Coronary artery (tissue), 2 donors: ENCODE measurements at places on chromosomes 6 and 20.

DNA sequence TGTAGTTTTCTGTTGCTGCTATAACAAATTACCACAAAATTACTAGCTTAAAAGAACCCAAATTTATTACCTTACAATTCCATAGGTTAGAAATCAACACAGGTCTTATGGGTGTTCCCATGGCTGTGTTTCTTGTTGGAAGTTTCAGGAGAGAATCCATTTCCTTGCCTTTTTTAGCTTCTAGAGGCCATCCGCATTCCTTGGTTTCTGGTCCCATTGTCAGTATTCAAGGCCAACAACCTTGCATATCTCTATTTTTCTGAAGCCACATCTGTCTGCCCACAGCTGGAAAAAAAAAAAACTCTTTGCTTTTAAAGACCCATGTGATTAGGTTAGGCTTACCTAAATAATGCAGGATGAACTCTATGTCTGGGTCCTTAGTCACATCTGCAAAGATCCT, 129.7 kb upstream of the SAMD5 start:
- no peak for DNase-seq

- no peak for DNase-seq
Observed at GRCh38 chr20:34049897-34050695, 56.4 kb downstream of the RALY start.

DNA sequence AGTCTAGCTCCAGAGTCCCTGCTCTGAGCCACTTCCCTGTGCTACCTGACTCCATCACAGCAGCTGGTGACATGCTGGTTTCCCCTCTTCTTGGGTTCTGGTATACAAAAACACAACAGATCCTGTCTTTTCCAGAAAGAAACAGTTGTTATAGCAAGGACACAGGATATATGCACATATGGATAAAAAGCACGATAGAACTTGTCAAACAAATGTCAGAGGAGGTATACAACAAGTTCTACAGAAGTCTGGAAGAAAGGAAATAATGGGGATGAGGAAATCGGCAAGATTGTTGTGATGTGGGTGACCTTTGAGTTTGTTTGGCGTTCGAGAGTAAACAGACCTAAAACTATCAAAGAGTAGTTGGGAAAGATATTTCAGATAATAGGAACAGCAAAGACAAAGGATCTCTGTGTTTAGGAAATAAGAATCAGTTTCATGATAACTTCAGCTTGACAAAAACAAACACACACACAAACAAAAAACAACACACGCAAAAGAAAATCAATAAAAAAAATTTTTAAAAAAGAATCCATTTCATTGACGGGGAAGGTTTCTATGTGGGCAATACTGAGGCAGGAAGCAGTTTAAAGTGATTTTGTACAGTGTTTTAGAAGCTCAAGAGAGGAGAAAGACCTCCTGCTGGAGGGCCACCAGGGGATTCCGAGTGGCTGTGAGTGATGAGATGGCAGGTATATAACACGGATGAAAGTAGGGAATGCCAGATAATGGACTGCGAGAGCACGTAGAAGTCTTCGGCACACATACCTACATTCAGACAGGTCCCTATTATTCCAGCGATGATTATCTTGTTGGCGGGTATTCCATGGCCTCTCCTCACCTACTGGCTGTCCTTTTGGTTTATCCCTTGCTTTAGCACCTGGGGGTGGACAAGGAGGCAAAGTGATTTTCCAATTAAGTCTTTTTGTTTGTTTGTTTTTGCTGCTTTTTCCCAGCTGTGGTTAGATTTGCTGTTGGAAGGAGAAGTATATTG, 174.9 kb downstream of the HS3ST5 start:
- no peak for DNase-seq

GRCh38 chr6:40413239-40413638, 173.9 kb downstream of the LRFN2 start:
- DNase-seq, result no peak

GRCh38 chr6:148147463-148147830, 195.2 kb upstream of the SASH1 start:
- no peak for DNase-seq

- no peak for DNase-seq
Observed at GRCh38 chr6:3269281-3269975, 10.7 kb downstream of the PSMG4 start.

- DNase-seq, result no peak
Observed at GRCh38 chr20:57749131-57749690, 39.4 kb upstream of the PMEPA1 start.

- DNase-seq, result no peak
Observed at GRCh38 chr6:149963212-149963461, 606 bp upstream of the ULBP1 start.

- no peak for DNase-seq
Observed at GRCh38 chr6:12013307-12013719, 1.2 kb downstream of the HIVEP1 start.

DNA sequence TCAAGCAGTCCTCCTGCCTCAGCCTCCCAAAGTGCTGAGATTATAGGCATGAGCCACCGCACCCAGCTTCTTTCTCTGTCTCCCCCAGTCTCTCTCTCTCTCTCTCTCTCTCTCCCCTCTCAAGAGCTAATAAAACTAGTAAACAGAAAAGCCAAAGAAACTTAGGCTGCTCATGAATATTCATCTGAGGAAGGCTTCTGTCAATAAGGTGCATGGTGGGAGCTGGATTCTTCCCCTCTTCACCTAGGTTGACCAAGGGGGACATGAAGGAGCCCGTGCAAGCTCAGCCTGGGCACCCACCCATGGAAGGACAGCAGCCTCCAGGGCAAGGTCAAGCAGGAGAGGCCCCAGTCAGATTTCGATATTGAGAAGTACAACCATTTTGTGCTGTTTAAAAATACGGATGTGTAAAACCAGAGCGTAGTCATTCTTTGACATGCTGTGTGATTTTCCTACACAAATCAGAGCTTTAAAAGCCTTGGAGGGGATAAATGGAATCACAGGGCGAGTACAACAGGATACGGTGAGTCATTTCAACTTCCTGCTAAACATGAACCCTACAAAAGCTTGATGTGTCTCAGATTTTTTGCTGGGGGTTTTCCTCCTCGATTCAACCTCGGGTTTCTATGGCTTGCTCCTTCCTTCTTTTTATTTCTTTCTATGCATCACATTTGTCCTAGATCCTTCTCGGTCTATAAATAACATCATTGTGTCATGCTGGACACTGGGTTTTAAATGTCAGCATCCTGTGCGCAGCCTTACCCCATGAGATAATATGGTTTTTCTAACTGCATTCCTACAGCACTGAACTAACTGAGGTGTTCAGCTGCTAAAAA, 368.9 kb upstream of the JARID2 start:
- no peak for DNase-seq

- no peak for DNase-seq
Observed at GRCh38 chr6:160256445-160256844, 2.2 kb downstream of the SLC22A2 start.

GRCh38 chr20:38616457-38616856, 14.8 kb downstream of the ARHGAP40 start:
- DNase-seq, result no peak

- DNase-seq, result peak; percentile 77
Observed at GRCh38 chr6:4776493-4777393, 539 bp downstream of the CDYL start.

- DNase-seq, result no peak
Observed at GRCh38 chr20:57212534-57213276, 53.7 kb downstream of the BMP7 start.

DNA sequence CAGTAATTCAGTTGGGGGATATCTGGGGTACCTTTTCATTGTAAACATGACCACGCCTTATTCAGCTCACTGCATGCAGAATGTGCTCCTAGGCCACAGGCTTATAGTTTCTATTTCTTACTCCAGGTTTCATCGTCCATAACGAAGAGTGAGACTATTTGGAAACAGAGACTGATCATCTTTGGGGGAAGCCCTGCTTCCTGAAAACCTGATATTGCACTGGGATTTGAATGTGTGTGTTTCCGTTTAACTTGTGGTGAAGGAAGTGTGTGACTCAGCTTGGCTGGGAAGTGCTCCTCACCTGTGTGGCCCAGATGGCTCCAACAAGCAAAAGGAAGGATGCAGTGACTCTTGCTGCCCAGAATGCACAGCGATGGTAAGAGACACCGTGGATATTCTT, 19.6 kb upstream of the LTV1 start:
- DNase-seq, result no peak

DNA sequence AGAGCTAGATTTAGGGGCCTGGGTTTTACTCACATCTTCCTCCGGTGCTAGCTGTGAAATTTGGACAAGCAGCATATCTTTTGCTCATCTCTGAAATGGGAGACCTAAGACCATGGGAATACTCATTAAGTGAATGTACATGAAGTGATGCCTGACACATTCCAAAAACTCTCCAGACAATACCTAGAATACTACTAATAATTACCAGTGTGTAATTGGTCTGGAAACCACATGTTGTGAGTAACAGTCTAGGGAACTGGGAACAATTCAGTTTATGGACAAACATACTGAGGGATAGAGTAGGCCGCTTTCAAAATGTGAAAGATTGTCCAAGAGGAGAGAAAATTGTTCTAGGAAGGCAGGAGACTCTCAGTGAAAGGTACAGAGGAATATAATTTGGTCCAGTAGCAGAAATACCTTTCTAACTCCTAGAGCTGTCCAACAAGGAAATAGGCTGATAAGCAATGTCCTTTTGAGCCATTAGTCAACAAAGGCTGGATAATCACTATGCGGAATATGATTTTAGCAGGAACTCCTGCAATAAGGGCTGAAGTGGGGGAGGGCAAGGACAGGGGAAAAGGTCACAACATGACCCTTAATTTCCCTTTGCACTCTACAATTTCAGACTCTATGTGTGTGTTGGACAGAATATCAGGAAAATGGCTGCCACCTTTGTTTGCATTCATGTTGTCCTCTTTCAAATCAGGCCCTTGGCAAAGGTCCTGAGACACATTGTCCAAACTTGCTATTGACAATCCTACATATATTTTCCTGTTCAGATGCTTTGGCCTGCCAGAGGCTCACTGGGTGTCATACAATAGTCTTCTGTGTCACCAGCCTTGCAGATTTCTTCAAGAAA, 315.4 kb downstream of the PLCB1 start:
- no peak for DNase-seq

- DNase-seq, result no peak
Observed at GRCh38 chr6:18883851-18884250, 496.7 kb downstream of the RNF144B start.

- DNase-seq, result no peak
Observed at GRCh38 chr6:125597411-125598253, 151.8 kb upstream of the HEY2 start.

DNA sequence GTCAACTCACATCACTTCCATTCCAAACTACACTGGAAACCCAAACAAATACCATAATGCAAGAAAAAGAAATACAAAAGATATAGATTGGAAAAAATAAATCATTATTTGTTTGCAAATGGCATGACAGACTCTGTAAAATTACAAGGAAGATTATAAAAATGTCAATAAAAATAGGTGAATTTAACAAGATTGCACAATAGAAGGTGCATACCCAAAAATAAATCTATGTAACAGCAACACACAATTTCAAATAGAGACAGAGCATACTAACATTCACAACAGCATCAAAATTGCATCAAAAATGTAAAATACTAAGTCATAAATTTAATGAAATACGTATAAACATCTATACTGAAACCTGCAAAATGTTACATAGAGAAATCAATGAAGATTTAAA, 1140.0 kb upstream of the GJE1 start:
- DNase-seq, result no peak

DNA sequence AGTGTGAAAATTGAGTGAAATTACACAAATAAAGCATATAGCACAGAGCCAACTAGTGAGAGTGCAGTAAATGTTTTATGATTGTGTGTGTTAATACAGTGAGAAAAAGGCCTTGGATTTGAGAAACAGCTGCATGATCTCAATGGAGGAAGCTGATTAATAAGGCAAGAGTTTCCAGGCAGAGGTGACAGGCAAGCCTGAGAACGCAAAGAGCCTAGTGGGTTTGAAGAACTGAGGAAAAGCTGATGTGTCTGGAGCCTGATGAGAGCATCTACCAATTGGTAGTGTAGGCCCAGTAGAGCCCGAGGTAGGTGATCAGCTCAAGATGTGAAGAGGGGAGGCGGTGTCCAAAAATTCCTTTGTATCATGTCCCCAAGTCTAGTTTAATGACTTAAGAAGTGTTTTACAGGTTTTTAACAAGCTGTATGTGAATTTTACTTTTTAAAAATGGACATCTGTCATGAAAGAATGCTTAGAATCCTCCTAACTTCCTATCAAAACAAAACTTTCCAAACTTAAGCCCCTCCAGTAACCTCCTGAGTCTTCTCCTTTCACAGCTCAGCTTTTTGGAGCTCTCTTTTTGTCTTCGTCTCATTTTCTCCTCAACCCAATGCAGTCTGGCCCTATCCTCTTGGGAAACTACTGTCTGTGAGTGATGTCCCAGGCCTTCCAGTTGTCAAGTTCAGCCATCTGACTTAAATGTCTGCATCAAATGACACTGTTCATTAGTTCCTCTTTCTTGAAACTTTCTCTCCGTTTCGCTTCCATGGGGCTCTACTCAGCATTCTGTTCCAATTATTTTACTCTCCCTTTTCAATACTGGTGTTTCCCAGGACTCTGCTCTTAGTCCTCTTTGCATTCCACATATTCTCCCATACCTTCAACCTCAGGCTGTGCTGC, 1.2 kb downstream of the CDC40 start:
- no peak for DNase-seq

GRCh38 chr6:27025351-27025750, 222.2 kb upstream of the PRSS16 start:
- DNase-seq, result no peak

DNA sequence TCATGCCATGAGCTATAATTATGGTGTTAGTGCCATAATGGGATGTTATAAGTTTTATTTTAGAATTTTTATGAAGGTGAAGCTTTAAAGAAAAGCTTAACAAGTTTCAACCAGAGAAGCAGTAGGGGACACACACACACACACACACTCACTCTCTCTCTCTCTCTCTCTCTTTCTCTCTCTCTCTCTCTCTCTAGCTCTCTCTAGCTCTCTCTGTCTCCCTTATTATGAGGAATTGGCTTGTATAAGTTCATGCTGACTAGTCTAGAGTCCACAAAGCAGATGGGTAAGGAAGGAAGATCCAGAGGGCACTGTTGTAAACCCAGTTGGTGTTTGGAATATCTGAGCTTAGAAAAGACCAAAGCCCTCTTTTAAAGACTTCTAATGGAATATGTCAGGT, 102.4 kb downstream of the QKI start:
- no peak for DNase-seq

DNA sequence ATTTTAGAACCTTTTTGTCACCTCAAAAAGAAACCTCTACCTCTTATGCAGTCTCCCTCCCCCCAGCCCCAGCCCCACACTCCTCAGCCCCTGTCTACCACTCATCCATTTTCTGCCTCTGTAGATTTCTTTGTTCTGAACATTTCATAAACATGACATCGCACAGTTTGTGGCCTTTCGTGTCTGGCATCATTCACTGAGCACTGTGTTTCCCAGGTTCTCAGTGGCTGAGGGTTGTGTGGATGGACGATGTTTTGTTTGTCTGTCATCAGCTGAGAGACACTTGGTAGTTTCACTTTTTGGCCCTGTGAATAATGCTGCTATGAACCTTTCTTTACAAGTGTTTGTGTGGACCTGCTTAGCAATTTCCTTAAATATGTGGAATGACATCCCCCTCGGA, 64.5 kb downstream of the FAM120B start:
- no peak for DNase-seq

GRCh38 chr6:22958677-22959076, 389.3 kb downstream of the HDGFL1 start:
- DNase-seq, result no peak

- DNase-seq, result no peak
Observed at GRCh38 chr20:17444091-17444490, 87.1 kb downstream of the BFSP1 start.
